ENCODE measurements at places on chromosomes 5 and 9.

DNA sequence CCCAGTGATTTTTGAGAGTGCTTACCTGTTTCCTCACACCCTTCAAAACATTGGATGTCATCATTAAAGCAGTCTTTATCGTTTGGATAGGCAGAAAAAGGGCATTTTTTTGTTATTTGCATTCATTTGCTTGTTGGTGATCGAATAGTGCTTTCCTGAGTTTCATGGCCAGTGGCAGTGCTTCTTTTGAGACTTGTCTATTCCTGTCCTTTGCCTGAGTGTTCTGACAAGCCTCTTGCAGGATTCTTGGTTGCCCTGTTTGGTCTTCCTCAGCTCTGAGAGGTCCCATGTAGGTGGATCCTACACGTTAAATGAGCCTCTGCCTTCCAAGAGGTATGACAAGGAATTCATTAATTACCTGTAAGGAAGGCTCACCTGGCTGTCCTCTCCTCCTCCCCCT lies 52.8 kb downstream of the DAB2IP start:
- no peak for DNase-seq

- DNase-seq = no peak
These were observed 503.9 kb downstream of the CTNND2 start for GRCh38 chr5:11400316-11400715.

DNA sequence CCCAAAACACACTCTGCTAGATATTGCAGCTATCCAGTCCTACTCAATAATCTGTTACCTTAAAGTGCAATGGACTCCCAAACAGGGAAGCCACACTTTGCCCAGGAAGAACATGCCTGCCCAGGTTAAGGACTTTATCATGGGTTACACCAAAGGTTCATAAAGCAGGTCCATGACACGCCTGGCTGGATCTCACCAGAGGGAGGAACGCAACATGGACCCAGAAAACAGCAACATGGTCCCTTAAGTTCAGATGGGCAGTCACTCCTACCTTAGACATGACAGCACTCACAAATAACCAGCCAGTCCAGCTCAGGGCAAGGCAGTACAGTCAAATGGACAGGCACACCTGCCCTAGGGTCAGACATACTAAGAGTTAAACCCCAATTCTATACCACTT lies 3.8 kb downstream of the P4HA2 start:
- no peak for DNase-seq

DNA sequence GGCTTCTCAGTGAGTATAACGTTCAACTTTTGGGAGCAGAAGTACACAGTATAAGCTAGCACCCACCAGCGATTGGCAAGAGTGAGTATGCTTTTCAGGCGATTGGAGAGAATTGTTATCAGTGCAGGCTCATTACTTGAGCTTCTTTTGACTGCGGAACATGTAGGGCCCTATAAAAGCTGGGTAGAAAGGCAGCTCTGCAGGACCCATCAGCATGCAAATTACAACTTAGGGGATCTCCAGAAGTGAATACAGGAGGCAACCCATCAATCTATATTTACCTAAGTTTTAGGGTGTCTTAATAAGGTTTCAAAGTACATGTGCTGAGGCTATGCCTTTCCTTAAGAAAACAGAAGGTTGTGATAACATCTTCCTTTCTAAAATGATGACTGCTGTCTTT lies 225.0 kb downstream of the MLLT3 start:
- no peak for DNase-seq

DNA sequence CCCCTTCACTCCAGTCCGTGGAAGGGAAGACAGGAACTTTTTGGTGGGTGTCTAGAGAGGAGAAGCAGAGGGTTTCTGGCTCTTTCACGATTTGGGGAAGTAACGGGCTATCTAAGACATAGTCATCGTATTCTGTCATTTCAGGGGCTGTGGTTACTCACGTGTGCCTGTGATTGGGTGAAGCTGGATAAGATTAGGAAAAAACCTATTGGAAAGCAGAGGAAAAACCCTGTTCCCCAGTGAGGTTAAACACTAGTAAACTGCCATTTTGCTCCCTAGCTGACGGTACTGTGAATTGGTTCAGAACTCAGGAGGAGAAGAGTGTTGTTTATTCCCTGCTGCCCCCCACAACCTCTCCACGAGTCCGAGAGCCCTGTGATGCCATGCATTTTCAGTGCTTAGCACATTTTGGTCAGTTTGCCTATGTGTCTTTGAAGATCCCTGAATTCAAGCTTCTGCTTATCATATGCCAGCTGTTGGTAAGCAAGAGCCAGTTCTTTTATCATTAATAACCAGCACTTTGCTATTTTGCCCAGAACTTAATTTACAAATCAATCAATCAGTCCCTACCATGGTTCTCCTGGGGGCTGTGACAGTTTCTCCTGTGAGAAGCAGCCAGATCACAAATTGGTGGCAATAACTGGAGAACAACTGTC lies 45.1 kb upstream of the ROR2 start:
- DNase-seq = no peak

DNA sequence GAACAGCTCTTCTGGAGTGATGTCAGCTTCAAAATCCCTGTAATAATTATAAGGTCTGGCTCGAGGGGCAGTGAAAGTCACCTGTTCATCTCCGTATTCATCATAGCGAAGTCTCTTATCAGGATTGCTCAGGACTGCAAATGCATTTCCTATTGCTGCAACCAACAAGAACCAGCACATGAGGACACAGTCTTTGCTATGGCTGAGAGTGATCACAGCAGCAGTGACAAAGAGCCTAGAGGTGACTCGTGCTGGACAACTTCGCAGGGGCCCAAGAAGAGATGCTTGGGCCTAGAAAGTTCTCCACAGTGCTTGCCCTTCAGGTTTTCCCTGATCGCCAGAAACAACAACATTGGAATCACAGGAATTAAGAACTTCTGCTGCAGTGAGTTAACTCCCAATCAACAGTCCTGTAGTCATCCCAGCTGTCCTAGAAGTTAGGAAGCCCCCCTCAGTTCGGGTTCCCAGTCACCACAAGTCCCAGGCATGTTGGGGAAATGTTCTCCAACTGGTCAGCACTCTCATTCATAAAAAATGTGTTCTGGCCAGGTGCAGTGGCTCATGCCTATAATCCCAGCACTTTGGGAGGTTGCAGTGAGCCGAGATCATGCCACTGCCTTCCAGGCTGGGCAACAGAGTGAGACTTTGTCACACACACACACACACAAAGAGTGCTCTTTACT lies 13.0 kb downstream of the DNAJC18 start:
- no peak for DNase-seq

DNA sequence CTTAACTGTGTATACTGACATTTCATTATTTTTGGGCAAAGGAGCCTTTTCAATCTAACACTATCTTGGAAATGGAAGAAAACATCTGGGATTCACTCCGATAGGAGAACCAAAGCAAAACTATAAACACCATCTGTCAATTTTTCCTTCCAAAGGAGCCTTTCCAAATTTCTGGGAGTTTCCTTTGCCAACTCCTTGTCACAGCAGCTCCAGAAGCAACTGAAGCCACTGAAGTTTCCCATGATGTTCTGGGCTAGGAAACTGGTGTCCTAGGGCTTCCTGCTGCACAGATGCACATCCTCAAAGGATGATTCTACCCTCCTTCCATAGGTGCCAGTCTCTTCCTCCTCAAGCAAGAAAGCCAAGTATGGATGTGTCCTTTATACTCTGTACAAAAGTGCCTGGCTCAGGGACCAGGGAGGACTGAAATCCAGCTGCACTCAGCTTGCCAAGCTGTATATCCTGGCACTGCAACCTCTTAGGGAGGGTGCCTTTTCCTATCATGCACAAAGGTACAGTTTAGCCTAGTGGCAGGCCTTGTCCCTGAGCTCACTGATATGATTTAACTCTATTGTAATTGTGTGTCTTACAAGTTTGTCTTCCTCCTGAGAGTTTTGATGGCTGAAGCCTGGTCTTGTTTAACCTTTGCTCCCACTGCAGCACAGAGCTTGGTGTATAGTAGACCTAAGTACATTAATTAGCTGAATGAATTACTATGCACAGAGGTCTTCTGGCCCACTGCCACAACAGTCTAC lies 8.4 kb upstream of the UBAP1 start:
- no peak for DNase-seq

DNA sequence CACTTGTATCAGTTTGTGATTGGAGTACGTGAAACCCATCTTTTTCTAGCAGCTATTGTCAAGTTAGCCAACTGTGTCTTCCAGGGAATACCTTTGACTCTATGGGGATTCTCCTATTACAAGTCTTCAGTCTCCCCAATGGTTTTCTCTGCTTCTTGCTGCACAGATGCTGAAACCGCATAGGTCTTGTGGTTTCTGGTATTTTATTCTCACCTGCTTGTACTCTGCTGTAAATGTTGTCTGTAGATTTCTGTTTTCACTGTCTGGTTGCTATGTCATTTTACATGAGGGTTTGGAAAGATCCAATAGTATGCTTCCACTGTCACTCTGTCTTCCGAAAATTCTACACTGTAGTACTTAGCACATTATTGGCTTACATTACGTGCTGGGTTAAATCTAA lies 1196.9 kb upstream of the C9orf72 start:
- no peak for DNase-seq

DNA sequence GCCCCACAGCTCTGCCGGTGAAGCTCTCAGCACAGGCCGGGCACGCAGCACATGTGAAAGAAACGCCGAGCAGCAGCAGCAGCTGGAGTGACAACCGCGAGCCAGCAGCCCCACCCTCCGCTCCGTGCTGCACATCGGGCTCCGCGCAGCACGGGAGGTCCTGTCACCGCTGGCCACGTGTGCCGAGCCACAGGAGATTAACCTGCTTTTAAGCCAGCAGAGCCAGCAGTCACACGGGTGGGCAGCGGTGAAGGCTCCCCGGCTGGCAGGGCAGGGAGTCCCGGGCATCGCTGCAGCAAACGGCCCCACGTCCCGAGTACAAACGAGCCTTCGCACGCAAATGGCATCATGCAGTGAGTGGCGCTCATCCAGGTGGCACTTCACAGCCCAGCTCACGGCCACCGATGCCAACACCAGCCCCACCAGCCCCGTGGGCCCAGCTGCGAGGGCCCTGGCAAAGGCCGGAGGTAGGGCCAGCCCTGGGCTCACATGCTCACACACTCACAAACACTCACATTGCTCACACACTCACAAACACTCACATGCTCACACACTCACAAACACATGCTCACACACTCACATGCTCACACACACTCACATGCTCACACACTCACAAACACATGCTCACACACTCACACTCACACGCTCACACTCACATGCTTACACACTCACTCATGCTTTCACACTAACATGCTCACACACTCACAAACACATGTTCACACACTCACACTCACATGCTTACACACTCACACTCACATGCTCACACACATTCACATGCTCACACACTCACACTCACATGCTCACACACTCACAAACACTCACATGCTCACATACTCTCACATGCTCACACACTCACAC lies 11.1 kb downstream of the CCDC187 start:
- no peak for DNase-seq

GRCh38 chr9:134720136-134720753 lies 78.6 kb downstream of the COL5A1 start:
- DNase-seq = no peak

GRCh38 chr9:93826209-93826608 lies 128.9 kb downstream of the BARX1 start:
- peak; percentile 88 for DNase-seq

- no peak for DNase-seq
These were observed 697.5 kb downstream of the SEMA5A start for GRCh38 chr5:8848366-8848765.

- peak; percentile 80 for DNase-seq
These were observed at the start of gene ASTN2 for GRCh38 chr9:117414906-117415331. TSS of gene ASTN2 (minus strand) at chr9:117415057. CDS start at chr9:117414938, 119 bp downstream.

GRCh38 chr5:19862711-19863110 lies 125.3 kb downstream of the CDH18 start:
- no peak for DNase-seq

GRCh38 chr9:18261181-18261580 lies 212.8 kb upstream of the ADAMTSL1 start:
- DNase-seq = no peak

- DNase-seq = peak; percentile 31
These were observed 59.2 kb downstream of the DAPK1 start for GRCh38 chr9:87556821-87557220.

DNA sequence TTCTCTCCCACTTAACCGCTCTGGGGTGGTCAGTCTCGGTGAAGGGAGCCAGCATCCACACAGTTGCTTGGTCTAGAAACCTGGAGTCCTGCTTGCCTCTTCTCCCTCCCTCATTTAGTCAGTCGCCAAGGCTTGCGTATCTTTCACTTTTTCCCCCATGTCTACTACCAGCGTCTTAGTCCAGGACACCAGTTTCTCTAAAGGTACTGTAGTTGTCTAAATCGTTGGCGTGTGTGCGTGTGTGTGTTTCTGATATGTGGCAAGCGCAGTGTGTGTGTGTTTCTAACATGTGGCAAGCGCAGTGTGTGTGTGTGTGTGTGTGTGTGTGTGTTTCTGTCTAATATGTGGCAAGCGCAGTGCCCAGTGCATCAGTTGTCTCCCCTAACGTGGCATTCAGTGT lies 641 bp downstream of the ATP6V1G1 start:
- no peak for DNase-seq

DNA sequence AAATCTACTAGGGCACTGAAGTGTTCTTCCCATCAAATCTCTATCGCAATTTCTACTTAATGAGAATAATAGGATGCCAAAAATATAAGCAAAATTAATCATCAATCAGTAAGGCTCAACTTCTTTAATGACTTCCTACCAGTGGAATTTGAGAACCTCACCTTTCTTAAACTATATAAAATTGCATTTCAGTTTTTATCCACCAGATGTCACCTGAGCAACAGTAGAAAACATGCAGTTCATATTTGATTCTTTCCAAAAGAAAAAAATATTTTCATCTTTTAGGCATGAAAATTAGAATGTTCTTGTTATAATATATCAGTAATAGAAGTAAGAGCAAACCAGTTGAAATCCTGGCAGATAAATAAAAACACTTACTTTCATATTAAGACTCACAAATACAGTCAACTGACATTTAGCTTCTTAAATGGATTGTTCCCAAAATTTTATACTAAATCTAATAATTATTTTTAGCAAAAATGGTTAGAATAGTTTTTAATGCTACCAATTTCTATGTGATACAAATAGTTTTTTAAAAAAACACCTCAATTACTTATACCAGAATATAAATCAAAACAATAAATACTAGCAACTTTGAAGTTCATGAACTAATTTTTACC lies 13.4 kb upstream of the CCDC112 start:
- DNase-seq = no peak

- no peak for DNase-seq
These were observed 285.9 kb downstream of the ARHGEF28 start for GRCh38 chr5:73911761-73912393.

DNA sequence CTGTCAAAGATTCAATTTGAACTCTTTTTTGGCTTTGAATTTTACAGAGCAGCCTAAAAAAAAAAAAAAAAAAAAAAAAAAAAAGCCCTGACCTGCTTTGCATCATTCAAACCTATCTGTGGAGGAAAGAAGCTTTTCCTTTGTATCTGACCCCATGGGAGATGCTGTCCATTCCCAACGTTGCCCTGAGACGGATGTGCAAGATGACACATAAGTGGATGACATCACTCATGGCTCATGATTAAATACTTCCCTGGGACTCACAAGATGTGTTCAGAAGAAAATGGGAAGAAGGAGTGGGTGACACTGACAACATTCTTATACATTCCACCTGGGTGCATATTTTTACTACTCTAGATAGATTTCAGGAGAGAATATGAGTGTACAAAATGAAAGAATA lies 245.7 kb upstream of the ELAVL2 start:
- DNase-seq = no peak

- peak; percentile 49 for DNase-seq
These were observed 50.2 kb upstream of the FSTL4 start for GRCh38 chr5:133662578-133662977.

GRCh38 chr5:77031891-77032290 lies 1.7 kb downstream of the AGGF1 start:
- no peak for DNase-seq

- DNase-seq = no peak
These were observed 24.3 kb downstream of the EFNA5 start for GRCh38 chr5:107646418-107646817.
